Activated gamma-delta T cell (primary cell): ENCODE measurements at places on chromosomes 5 and 9.

GRCh38 chr9:113587471-113588031 is 124.0 kb downstream of the RGS3 start:
- DNase-seq = no peak

DNA sequence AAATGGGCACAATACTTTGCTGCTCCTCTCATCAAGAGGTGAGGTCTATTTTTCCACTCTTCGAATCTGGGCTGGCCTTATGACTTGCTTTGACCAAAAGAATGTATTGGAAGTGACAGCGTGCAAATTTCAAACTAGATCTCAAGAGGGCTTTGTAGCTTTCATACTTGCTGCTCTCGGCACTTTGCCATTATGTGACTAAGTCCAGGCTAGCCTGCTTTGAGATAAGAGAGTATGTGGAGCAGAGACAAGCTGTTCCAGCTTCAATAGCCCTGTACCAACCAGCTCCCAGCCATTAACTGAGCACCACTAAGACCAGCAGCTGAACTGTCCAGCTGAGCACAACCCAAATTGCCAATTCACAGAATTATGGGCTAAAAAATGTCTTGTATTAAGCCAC is 124.6 kb downstream of the ACER2 start:
- DNase-seq = no peak

GRCh38 chr5:91272858-91273257 is 110.3 kb downstream of the ARRDC3 start:
- no peak for DNase-seq

DNA sequence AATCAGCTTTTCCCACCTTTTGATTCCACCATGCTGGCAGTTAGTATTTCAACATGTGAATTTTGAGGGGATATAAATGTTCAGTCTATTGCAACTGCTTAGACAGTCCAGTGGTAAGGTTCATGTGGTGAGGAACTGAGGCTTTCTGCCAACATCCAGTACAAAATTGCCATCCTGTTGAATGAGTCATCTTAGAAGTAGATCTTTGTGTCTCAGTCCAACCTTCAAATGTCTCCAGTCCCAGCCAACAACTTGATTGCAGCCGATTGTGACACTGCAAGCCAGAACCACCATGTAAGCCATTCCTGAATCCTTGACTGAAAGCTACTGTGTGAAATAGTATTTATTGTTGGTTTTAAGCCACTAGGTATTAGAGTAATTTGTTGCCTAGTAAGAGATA is 331.5 kb upstream of the GRIN3A start:
- DNase-seq = no peak

DNA sequence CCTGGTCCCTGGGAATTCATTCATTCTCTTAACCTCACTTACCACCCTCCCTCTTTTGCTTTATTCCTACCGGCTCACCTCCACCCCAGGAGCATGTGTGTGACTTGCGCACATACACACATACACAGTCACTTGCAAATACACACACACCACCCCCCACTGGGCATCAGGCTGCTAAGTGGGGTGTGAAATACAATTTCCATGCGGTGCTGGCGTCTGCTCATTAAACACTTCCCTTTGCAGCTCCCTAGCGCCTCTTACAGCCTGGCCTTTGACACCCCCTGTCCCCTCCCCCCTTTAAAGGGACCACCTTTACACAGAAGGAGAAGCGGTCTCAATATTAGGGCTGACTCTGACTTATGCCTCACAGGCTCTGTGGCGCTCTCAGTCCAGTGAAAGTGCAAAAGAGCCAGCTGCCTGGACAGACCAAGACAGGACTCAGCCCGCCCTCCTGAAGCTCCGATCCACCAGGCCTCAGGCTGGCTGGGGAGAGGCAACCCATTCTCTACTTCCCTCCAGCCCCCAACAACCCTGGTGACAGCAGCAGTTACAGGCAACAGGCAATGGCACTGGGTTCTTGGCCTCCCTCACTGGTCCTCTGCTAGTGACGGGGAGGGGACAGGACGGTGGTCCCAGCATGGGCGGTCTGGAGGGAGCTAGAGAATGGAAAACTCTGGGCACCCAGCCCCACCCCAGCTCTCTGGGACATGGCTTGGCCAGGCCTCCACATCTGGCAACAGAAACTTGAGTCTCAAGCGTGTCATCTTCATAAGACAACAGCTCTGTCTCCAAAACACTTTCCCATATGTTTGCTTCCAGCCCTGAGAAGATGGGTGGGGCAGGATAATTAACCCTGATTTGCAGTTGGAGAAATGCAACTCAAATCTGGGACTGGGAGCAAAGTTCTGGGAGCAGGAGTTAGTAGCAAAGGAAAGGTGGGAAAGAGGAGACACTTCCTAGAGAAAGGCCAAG is 12.0 kb downstream of the ENHO start:
- DNase-seq = no peak

GRCh38 chr5:83494087-83494620 is 22.6 kb downstream of the VCAN start:
- DNase-seq = no peak

DNA sequence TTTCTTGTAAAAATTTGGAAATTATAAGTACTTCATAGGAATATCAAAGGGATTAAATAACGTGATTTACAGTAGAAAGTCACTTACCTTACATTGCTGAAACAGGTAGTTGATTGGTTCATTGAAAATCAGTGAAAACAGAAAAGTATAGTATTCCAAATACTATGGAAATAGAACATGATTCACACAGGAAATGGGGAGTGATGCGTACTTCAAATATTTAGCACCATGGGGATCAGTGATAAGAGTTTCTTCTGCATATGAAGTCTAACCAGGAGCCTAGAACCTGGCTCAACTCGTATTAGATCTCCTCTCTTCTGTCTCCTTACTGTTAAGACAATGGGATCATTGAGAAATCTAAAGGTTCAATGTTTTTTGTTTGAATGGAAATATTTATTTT is 133.3 kb downstream of the FAM174A start:
- no peak for DNase-seq

DNA sequence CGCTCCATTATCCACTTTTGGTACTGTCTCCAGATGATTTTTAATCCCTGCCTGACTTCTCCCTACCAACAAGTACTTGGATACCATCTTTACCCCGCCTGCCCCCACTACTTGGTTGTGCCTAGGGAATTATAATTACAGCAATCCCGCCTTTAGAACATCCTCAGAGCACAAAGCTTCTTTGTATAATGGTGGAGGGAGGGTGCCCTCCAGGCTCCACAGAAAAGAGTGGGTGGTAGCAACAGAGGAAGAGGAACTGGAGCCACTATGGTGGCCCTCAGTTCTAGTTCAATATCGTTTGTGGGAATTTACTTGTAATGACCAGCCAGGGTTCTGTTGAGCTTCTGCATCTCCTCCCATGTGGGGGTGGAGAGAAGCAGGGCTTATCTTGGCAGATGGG is 79.0 kb upstream of the RNF38 start:
- no peak for DNase-seq

DNA sequence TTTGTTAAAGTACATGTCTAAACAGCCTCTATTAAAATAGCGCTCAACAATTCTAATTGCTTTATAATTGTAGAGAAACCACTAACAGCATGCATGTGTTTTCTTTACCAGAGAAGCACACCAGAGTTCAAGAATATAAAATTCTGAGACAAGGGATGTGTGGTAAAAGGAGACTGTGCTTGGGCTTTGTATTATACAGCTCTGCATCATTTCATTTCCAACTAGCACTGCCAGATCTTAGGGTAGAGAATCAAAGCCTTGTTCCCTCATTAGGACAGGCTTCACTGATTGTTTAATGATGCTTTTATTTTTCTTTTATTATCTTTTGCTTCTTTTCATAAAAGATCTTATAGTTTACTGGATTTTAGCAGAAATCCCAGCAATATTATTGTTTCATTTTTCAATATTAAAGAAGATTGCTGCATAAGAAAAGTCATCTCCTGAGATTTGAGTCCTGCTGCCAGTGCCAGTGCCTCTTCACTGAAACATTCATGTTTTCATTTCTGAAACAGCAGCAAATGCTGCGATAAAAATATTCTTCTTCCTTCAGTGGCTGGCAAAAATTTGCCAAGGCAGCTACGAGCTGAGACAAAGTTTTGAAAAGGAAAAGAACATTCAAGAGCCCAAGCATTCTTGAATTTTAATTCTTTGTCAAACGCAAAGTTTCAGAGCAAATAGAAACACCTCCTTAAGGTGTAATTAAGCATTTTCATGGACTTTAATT is 491.0 kb upstream of the PIK3R1 start:
- DNase-seq = no peak

GRCh38 chr9:69342769-69343168 is 17.8 kb downstream of the ENTREP1 start:
- no peak for DNase-seq

DNA sequence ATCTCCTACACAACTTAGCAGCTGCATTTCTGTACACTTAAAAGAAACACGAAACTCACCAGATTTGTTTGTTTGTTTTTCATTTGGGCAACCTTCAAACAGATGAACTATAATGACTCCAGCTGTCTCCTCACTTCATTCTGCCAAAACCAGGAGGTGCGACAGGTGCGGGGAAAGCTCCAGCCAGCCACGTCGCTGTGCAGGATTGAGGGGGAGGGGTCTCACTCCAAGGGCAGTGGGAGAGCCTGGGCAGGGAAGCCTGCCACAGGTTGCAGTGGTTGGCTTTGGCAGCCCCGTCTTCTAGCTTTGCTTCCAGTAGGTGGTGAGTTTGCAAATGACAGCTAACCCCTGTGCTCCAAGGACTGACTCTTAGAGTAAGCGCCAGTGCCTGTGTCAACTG is 215.8 kb downstream of the CEMIP2 start:
- DNase-seq = no peak

DNA sequence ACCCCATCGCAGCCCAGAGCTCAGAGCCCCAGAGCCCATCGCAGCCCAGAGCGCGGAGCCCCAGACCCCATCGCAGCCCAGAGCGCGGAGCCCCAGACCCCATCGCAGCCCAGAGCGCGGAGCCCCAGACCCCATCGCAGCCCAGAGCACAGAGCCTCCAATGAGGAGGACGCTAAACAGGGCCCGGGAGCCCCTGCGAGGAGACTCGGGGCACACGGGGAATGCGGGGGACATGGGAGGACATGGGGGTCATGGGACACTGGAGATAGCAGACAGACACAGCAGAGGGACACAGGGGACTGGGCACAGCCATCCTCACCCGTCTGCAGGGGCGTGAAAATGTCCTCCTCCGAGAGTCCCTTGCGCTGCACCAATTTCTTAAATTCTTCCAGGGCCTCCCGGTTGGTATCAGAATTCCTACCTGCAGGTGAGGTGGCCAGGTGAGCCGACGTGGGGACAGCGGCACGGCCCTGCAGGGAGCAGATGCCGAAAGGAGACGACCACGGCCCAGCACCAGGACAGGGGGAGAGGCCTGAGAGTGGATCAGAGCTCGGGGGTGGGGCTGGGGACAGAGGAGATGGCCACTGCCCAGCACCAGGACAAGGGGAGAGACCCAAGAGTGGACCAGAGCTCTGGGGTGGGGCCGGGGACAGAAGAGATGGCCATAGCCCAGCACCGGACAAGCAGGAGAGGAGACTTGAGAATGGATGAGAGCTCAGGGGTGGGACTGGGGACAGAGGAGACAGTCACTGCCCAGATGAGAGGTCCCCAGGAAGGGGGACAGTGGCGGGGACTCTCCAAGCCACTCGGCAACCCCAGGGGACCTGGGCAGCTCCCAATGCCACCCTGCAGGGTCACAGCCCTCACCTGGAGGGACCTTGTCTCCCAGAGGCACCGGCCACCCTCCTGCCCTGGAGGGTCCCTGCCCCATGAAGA is 2.8 kb downstream of the OBP2B start:
- no peak for DNase-seq

GRCh38 chr5:180825768-180826525 is 23.3 kb upstream of the MGAT1 start:
- no peak for DNase-seq

GRCh38 chr5:81235287-81236072 is 2.4 kb downstream of the CKMT2 start:
- DNase-seq = no peak

DNA sequence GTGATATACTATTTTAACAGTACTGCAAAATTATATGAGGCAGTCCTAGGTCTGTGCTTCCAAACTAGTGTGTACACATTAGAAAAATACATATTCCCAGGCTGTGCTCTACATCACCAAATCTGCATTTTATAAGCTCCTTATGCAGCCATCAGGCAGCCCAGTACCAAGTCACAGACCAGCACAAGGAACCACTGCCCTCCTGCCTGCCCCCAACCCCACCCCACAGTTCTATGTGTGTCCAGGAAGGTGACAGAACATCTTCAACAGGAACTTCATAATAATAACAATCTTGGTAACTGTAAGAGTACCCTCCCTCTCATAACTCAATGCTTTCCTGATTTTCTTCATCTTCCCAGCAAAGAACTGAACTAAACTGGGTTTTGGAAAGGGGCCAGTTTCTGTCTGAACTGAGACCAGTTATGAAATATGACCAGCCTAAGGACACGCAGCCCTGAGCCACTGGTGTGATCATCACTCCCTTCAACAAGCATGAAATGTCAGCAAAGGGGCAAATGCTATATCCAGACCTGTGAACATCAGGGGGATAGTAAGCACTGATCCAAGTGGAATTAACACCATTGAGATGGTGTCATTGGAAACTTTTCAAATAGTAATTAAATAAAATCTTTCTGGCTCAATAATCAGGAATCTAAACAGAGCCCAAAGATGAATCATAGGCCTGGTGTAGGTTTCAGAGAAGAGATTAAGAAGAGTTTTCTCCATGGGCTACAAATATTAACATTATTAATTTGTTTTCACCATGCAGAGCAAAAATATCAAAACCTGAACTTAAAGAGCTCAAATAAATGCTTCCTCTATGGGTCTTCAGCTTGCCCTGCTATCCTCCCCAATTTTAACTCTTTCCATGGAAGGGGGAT is 82.1 kb downstream of the DPYSL3 start:
- DNase-seq = no peak

DNA sequence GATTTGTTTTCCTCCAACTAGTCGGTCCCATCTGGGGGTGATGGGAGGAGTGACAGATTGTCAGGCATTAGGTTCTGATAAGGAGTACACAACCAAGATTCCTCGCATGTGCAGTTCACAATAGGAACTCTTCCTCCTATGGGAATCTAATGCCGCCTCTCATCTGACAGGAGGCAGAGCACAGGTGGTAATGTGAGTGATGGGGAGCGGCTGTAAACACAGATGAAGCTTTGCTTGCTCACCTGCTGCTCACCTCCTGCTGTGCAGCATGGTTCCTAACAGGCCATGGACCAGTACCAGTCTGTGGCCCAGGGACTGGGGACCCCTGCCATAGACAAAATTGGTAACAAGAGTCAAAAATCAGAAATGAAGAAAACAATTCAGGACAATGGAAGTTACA is 173.3 kb upstream of the HMHB1 start:
- DNase-seq = no peak

GRCh38 chr5:142618130-142618523 is 67.8 kb downstream of the FGF1 start:
- no peak for DNase-seq

GRCh38 chr5:35356725-35357124 is 126.4 kb upstream of the PRLR start:
- DNase-seq = no peak

- DNase-seq = no peak
Observed at GRCh38 chr9:125739436-125739835, 7.7 kb upstream of the PBX3 start.

DNA sequence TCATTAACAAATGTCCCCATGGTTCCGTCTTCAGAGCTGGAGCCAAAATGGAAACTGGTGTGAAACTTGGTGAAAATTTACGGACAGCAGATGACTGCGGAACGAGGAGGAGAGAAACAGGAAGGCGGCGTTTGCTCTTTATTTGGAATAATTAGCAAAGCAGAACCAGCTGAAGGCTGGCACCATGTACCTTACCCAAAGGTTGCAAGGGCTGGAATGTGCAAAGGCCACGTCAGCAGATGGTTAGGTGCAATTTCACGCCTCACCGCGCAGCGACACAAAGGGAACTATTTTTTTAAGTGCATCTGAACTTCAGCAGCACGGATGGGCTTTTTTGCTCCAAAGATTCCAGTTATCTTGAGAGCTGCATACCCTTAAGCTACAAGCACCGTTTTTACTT is 127.4 kb downstream of the COL23A1 start:
- no peak for DNase-seq
